Inflammatory macrophage (primary cell): ENCODE measurements at places on chromosomes 12 and 14.

GRCh38 chr14:32430326-32430725 lies 101.2 kb downstream of the AKAP6 start:
- DNase-seq = no peak

DNA sequence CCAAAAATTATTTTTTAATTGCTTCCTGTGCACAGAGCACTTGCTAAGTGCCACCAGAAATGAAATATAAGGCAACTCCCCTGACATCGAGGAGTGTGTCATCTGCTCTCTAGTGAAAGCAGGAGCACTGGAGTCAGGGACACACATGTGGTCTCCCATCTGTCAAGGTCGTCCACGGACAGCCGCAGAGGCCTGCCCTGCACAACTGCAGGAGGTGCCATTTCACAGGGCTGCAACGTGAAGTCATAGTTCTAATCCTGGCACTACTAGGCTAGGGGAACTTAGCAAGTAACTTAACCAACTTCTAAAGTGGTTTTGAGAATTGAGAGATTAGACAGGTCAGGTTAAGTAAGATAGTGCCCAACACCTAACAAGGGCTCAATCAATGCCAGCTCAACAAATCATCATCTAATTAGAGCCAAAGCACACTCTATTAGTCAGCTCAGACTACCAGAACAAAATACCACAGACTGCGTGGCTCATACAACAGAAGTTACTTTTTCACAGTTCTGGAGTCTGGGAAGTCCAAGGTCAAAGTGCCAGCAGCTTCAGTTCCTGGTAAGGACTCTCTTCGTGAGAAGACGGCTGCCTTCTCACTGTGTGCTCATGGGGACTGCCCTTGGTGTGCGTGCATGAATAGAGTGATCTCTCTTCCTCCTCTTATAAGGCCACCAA lies 30.7 kb downstream of the FOXN3 start:
- no peak for DNase-seq

DNA sequence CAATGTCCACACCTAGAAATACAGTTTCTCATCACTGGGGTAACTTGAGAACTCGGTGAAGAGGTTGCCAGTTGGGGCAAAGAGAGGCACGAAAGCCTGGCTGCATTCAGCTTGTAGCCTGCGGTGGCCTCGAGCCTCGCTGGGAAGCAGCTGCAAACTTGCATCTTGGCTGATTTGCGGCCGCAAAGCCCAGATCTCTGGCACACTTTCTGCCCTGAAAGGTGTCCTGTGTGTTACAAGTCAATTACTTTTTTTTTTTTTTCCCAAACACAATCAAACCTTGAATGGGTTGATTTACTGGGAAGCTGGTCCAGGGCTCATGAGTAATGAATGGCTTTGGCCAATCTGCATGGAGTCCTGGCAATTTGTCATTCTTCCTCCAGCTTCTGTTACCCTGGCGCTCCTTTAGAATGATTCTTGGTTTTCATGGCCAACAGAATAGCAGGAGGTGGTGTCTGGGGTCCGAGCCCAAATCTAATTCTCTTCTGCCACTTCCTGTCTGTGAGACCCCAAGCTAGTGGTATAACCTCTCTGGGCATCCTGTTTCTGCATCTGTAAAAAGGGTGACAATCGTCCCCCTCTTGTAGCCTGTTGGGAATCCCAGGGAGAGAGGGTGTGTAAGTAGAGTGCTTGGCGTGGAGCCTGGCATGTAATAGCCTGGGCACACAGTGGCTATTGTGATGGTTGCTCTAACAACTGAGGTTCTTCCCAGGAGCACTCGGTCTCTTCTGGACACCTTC lies 6.7 kb downstream of the BCL7A start:
- no peak for DNase-seq

DNA sequence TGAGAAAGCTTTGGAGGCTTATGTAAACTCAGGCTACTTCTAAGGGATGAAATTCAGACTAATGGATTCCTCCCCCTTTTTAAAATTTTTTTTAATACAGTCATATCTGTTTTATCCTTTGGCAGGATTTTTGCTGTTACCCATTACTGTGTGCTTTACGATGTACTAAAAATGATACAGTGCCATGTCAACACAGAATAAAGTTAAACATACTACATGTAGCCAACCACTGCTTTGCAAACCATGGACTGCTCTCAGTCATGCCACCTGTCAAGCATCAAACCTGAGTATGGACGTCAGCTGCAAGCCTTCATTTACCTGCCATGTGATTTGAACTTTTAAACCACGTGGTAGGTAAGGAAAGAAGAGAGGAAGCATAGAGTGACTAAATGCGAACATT lies 325.8 kb downstream of the FUT8 start:
- DNase-seq = no peak

DNA sequence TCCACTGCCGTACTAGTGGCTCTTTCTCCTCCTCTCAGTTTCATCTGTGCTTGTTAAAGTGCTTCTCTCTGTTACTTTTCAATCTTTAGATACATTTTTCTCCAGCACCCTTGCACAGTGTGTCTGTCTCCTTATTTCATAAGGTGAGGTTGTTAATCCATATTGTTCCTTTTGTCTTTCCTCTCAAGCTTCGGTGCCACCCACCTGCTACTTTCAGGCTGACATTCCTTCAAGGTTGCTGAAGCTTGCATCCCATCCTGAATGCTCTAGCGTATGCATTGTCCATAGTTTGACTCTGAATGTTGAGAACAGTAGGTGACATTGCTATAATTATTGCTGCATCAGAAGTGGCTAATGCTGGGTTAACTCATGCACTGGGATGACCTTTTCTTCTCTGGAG lies 20.6 kb downstream of the TUNAR start:
- DNase-seq = no peak

DNA sequence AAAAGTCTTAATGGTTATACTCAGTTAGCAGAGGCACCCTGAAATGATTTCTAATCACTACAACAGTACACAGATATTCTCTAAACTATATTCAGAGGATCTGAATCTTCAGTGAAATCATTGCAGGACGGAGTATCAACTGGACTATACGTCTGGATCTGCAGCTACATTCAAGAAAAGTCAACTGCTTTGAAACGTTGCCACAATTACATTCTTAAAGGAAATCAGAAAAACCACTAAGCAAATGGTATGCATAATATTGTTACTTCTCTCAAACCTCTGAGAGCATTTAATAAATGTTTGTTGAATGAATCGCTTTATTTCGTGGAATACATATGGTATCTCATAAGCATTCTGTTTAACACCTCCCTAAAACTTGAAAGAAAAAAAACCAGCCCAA lies 67.4 kb downstream of the MED13L start:
- no peak for DNase-seq

DNA sequence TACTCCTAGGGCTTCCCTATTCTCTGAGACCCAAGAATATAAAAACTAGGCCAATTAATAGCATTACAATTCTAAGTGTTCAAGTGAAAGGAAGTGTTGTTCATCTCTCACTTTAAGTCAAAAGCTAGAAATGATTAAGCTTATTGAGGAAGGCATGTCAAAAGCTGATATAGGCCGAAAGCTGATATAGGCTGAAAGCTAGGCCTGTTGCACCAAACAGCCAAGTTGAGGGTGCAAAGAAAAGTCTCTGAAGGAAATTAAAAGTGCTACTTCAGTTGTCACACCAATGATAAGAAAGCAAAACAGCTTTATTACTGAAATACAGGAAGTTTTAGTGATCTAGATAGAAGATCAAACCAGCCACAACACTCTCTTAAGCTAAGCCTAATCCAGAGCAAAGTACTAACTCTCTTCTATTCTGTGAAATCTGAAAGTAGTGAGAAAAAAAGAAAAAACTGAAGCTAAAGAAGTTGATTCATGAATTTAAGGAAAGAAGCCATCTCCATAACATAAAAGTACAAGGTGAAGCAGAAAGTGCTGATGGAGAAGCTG lies 68.9 kb downstream of the SLC6A15 start:
- no peak for DNase-seq

DNA sequence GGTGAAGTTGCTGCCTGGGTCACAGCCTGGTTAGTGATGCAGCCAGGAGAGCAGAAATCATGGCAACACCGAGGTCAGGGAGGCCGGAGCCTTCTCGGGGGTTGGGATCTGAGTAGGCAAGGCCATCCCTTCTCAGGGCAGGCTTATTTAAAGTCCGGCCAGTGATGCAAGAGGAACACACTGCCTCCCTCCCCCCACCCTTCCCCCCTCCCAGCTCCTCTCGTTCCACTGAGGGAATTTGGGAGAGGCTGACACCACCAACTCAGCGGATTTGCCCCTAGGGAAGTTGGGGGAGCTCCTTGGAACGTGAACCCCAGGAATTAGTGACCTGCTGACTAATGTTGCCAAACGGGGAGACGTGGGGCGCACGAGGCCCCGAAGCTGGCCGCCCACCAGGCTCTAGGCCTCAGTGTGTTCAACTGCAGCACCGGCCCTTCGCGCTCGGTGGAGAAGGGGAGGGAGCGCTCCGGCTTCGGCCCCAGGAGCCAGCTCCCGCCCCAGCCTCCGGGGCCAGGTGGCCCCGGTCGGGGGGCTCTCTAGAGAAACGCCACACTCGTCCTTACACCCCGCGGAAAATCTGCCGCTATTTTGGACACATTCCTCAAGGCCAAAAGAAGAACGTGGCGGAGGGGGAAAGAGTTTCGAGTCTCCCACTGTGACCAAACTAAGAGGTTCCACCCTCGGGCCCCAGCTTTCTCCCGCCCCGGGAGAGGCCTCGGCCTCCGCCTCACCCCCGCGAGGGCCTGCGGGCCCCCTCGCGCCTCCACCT lies 1.6 kb downstream of the CTDSP2 start:
- peak; percentile 79 for DNase-seq

- DNase-seq = no peak
Measured at GRCh38 chr14:88164906-88165534, 158.0 kb downstream of the KCNK10 start.

GRCh38 chr12:67958187-67958586 lies 31.1 kb upstream of the IFNG-AS1 start:
- no peak for DNase-seq

DNA sequence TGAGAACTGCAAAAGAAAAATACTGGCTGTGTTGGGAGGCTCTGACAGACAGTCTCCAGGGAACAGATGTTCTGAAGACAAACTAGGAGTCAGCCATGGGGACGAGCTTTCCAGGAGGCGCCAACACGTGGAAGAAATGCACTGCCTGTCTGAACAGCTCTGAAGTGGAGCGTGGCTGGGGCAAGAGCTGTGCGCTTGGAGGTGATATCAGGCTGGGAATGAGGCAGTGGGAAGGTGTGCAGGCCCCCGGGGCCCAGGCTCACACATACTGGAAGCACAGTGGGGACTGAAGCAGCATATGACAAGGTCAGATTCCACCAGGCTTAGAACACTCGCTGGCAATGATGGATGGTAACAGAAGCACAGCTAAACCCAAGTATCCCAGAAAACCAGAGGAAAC lies 17.5 kb downstream of the APPL2 start:
- DNase-seq = no peak

GRCh38 chr14:32394038-32394437 lies 64.9 kb downstream of the AKAP6 start:
- DNase-seq = no peak

- DNase-seq = no peak
Measured at GRCh38 chr12:81141217-81141616, 63.3 kb downstream of the ACSS3 start.

DNA sequence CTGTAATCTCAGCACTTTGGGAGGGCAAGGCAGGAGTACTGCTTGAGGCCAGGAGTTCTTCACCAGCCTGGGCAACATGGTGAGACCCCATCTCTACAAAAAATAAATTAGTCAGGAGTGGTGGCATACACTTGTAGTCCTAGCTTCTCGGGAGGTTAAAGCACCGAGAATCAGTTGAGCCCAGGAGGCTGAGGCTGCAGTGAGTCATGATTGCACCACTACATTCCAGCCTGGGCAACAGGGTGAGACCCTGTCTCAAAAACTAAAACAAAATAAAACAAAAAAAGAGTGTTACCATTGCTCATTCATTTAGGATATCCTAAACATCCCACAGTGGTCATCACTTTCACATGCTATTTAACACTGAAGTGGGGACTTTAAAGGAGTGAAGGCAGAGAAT lies 7.8 kb downstream of the NEK9 start:
- DNase-seq = no peak

DNA sequence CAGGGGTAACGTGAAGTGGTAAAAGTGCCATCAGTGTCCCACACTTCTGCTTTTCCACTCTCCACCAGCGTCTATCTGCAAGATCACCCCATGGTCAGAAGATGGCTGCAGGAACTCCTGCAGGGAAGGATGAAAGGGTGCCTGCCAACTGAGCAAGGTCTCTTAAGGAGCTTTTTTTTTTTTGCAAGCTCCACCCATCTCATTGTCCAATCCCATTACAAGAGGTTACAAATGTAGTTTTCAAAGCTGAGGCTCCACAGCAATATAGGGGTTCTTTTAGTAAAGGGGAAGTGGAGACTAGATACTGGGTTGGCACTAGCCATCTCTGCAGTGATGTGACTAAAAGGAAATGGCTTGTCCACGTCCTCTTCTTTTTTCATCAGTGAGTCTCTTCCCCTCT lies 5.9 kb upstream of the BHLHE41 start:
- peak; percentile 63 for DNase-seq

DNA sequence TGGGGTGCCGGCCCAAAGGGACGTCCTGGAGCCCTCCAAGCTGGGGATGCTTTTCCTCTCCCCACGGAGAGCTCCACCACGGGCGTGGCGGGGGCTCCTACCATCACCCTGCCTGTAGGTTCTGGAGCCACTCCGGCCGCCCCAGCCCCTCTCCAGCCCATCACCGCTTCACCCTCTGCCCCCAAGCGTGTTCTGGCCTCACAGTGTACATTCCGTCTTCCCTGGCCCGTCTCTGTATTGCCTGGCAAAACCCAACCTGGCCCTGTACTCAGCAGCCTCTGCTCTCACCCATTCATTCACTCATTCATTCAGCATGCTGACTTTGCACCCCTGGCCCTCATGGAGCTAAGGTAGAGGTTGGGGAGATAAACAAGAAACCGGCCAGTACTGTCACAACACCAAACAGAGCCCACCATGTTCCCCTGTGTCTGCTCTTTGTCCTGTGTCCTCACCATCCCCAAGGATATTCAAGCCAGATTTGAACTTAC lies 20.3 kb downstream of the SLC25A29 start:
- no peak for DNase-seq

- DNase-seq = no peak
Measured at GRCh38 chr12:12486661-12487240, 75.9 kb downstream of the DUSP16 start.
